NCI-H1048 (cell line): ENCODE measurements at places on chromosomes 1 and 21.

- no peak for DNase-seq
Measured at GRCh38 chr1:151371370-151372057, 991 bp downstream of the SELENBP1 start.

DNA sequence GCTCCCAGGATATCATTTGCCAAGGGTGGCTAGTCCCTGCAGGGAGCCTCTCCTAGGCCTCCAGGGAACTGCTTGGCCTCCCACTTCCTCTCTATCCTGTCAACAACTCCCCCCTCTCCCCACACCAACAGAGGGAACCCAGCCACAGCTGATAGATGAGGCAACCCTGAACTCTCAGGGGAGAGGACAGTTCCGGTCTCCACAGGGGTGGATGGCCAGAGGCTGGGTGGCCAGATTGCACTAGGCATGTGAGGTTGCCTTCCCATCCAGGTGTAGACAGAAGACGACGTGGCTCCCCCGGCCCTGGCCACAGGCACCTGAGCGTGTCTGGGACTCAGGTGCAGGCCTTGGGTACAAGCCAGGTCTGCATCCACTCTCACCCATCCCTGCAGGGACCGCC lies 53.3 kb downstream of the TOR1AIP2 start:
- DNase-seq = no peak

- DNase-seq = no peak
Measured at GRCh38 chr21:45087022-45087823, 12.8 kb downstream of the ADARB1 start.

GRCh38 chr1:110928191-110928590 lies 35.5 kb downstream of the LRIF1 start:
- DNase-seq = no peak

DNA sequence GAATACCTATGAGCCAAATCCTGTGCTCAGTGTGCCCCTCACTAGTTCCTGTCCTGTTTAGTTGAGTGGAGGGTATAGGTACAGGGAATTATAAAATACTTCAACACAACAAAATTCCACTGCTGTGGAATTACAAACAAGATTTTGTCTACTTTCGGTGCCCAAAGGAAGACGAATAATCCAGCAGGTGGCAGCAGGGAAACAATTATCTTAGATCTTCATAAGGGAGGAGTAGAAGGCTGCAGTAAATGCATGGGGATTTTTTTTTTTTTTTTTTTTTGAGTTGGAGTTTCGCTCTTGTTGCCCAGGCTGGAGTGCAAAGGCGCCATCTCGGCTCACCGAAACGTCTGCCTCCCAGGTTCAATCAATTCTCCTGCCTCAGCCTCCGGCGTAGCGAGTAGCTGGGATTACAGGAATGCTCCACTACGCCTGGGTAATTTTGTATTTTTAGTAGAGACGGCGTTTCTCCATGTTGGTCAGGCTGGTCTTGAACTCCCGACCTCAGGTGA lies 2.0 kb upstream of the PIP5K1A start:
- peak; percentile 67 for DNase-seq
